ENCODE measurements at places on chromosomes 6 and 20.

DNA sequence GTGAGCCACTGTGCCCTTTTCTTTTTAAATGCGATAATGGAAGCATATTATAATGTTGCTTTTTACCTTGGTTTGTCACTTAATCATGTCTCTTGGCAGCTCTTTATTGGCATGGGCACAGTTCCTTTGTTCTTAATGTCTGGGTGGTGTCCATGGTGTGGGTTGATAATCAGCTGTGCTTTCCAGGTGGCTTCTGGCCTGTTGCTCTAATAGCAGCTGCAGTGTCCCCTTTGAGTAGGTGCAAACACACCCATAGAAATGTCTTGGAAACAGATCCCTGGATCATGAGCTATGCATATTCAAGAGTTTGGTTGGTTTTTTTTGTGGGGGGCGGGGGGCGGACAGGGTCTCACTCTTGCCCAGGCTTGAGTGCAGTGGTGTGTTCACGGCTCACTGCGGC lies 29.9 kb downstream of the EFCAB8 start:
- DNase-seq: no peak

GRCh38 chr6:6723361-6723760 lies 134.8 kb downstream of the LY86 start:
- DNase-seq: peak; percentile 73

DNA sequence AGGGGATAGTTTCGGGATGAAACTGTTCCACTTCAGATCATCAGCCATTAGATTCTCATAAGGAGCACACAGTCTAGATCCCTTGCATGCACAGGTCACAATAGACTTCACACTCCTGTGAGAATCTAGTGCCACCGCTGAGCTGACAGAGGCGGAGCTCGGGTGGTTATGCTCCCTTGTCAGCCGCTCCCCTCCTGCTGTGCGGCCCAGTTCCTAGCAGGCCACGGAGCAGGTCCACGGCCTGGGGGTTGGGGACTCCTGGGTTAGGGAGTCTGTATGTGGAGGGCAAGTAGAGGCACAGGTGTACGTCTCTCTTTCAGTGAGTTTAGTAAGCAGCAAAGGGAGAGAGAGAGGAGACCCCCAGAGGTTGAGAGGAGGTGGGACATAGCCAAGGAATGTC lies 30.5 kb upstream of the MDFI start:
- no peak for DNase-seq

- DNase-seq: no peak
Measured at GRCh38 chr6:134983823-134984222, 33.9 kb upstream of the ALDH8A1 start.

DNA sequence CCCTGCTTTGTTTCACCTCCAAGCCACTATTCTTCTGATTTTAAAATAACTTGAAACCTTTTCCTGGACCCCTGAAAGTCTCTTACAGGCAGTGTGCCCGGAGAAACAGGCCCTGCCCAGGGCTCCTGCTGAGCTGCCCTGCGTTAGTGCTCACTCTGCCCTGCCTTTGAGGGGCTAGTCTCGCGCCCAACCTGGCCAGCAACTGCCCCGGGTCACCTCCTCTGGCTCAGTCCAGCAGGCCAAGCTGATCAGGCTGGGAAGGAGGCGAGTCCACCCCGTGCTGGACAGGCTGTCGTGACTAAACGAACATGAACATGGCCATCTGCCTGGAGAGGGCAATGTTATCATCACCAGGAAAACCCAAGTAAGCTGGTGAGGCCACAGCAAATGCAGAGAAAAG lies 245.4 kb downstream of the ANKRD60 start:
- DNase-seq: no peak

DNA sequence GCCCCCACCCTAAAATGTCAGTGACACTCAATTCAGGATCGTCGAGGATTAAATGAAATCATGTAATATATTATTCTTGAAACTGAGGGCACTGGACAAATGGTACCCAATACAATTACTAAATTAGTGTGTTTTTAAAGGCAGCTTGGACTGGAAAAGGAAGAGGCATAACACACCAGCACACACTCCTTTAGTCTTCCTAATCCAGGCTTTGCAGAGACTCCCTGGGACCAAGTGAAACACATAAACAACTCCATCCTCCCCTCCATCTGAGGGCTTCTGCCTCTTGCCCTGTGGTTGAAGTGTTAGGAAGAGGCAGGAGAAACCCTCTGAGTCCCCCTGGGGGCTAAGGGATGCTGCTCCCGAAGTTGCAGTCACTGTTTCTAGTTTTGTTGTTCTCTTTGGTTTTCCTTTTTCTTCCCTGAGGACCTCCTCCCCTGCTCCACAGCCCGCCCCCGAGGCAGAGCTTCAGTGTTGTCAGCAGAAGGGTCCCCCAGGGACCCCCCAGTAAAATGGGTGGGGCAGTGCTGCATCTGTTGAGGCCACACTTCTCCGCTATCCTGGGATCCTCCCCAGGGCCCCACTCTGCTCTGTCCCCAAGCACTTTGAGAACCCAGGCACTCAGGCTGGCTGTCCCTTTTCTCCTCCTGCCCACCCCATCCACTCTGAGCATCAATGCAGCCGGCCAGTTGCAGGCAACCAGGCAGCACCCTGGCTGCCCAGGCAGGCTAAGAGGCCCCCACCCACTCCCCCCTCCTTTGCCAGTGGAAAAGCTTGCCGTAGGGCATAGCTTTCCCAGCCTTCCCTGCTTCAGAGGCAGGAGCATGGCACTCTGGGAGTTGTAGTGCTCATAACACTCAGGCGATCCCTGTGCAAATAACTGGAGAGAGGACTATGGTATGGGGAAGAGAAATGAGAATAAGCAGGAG lies 5.9 kb downstream of the TMEM63B start:
- DNase-seq: peak; percentile 40

- DNase-seq: no peak
Measured at GRCh38 chr6:5090603-5091002, 5.5 kb downstream of the PPP1R3G start.

DNA sequence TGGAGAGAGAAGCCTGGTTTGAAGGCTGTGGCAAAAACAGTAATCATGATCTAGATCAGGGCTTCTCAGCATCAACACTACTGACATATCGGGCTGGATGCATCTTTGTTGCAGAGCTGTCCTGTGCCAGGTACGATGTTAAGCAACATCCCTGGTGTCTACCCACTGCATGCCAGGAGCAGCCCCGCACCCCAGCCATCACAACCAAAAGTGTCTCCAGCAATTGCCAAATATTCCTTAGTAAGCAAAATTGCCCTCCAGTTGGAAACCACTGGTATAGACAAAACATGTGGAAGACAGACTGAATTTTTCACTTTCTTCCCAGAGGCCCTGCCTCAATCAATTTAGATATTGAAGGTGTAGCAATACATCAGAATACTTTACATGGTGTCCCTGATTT lies 147.6 kb upstream of the NRN1 start:
- no peak for DNase-seq

GRCh38 chr6:35230950-35231349 lies 17.2 kb downstream of the SCUBE3 start:
- DNase-seq: no peak

DNA sequence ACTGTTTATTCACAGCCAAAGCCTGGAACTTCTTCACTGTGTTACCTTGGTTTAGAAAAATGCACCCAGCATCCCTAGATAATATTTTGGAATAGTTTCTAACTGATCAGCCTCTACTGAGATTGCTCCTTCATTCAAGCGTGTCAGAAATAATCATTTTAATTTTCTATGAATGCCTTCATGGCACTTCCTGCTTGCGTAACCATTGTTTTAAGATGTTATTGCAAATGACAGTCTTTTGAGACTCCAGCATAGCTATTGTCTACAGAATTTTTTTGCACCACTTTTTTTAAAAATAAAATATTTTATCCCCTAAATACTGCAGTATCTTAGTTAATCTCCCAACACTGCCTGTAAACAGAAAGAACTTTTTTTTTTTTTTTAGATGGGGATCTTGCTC lies 213.1 kb downstream of the PHACTR1 start:
- peak; percentile 51 for DNase-seq

- no peak for DNase-seq
Measured at GRCh38 chr20:18515973-18516372, 8.2 kb downstream of the SEC23B start.

GRCh38 chr6:35328108-35328723 lies 14.1 kb upstream of the PPARD start:
- no peak for DNase-seq

GRCh38 chr20:33246077-33246476 lies 10.3 kb downstream of the BPIFA1 start:
- no peak for DNase-seq

- DNase-seq: no peak
Measured at GRCh38 chr6:157728183-157728881, 94.7 kb upstream of the SNX9 start.

DNA sequence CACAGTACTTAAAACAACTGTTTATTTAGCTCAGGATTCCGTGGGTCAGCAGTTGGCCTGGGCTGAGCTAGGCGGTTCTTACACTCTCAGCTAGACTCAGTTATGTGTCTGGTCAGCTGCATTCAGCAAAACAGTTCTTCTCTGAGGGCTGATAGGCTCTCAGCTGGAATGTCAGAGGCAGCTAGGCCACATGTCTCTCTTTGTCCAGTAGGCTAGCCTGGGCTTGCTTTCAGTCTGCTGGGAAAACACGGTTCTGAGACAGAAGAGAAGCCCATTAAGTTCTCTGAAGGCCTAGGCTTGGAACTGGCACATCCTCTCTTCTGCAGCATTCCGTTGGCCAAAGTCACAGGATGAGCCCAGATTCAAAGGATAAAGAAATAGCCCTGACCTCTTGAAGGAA lies 65.6 kb downstream of the TULP4 start:
- no peak for DNase-seq

GRCh38 chr6:1636971-1637871 lies 27.5 kb downstream of the FOXC1 start:
- DNase-seq: no peak

GRCh38 chr20:35108921-35109320 lies 16.3 kb upstream of the TRPC4AP start:
- DNase-seq: no peak

DNA sequence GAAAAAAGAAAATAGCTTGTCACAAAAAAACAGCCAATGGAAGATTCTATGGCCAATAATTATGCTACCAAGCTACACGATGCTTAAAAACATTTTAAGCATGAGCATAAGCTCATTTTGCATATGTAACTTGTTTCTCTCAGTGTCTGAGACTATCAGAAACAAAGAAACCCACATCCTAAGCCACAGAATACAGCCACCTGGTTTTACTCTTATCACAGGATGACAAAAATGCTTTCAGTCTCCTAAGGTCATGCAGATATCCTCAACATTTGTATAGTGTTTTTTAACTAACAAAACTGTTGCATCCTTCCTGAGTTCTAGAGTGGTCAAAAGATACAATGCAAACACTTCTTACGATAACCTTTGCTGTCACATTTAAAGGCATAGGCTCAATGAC lies 172.1 kb upstream of the RUNX2 start:
- DNase-seq: no peak

DNA sequence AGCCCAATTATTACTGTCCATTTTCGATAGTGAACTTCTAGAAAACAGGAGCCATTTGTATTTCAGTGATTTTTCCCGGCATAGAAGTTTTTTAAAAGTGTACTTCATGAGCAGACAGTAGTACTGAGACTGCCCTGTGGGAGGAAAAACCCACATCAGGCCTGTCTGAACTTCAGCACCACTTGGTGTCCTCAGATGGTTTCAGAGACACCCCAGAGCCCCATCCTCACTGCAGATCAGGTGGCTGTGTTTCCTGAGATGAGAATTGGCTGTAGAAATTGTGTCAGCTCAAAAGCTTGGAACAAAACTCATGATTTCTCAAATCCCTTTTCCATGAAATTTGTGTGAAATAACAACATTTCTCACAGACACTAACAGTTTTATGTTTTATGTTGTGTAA lies 110.0 kb upstream of the RIN2 start:
- no peak for DNase-seq

GRCh38 chr6:153001767-153002612 lies 519 bp downstream of the MTRF1L start:
- DNase-seq: peak; percentile 48

GRCh38 chr6:121847806-121848522 lies 412.5 kb downstream of the GJA1 start:
- DNase-seq: peak; percentile 14

DNA sequence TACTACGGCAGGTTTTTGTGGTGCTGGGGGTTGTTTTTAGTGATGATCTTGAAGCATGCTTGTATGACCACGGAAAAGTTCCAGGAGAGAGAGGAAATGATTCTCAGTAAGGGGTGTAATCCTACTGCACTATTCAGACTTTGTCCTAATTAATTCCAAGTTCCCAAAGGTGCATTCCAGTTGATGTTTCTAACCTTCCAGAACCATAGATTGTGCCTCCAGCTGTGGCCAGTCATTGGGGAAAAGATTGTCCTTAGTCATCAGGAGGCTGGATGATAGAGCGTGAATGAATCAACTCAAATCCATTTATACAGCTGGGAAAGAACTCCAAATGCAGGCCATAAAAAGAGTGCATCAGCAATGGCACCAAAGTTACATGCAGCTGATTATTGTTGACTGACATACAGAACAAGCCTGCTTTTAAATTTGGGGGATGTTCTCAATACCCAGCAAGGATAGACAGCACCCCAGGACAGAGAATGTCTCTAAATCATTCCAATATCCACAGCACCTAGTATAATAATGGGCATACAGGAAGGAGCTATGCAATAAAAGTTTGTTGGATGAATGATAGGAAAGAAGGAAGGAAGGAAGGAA lies 27.8 kb upstream of the PKHD1 start:
- no peak for DNase-seq

DNA sequence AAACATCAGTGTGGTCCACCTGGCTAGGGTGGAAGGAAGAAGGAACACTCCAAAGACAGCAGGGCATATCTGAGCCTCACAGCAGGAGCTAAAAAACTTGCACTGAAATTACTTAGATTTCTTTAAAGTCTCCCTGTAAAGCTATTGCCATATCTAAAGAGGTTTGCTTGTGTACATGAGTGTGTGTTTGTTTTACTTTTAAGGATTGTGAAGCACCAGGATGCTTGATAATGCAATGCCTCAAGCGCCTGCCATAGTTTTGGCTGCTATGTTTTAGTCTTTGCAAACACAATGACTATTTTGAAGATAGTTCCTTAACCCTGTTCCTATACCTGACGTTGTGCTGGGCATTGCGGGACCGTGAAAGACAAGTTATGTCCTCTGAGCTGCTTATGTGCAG lies 65.0 kb downstream of the ID4 start:
- DNase-seq: no peak

- DNase-seq: no peak
Measured at GRCh38 chr6:127456465-127456864, 2.7 kb downstream of the KIAA0408 start.

DNA sequence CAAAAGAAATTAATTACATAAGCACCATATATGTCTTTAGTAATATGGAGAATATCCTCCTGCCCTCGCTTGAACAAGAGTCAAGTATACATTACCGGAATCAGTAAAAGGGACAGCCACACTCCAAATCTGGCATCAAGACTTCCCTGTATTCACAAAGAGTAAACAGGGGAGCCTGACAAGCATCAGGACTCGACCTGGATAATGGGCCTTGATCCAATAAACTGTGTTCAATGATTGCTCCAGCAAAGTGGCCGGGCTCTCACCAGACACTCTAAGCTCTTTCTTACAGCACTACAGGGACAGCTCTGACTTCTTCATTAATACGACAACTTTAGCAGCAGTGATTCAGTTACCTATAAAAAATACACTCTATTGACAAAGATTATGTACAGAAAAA lies 307.9 kb upstream of the POU3F2 start:
- no peak for DNase-seq

GRCh38 chr6:155765275-155766194 lies 309.9 kb upstream of the NOX3 start:
- no peak for DNase-seq

GRCh38 chr6:11373208-11373607 lies 140.7 kb upstream of the NEDD9 start:
- no peak for DNase-seq

Data from NB4 (cell line).